Amniotic stem cell (primary cell): ENCODE measurements at places on chromosomes 2 and 18.

DNA sequence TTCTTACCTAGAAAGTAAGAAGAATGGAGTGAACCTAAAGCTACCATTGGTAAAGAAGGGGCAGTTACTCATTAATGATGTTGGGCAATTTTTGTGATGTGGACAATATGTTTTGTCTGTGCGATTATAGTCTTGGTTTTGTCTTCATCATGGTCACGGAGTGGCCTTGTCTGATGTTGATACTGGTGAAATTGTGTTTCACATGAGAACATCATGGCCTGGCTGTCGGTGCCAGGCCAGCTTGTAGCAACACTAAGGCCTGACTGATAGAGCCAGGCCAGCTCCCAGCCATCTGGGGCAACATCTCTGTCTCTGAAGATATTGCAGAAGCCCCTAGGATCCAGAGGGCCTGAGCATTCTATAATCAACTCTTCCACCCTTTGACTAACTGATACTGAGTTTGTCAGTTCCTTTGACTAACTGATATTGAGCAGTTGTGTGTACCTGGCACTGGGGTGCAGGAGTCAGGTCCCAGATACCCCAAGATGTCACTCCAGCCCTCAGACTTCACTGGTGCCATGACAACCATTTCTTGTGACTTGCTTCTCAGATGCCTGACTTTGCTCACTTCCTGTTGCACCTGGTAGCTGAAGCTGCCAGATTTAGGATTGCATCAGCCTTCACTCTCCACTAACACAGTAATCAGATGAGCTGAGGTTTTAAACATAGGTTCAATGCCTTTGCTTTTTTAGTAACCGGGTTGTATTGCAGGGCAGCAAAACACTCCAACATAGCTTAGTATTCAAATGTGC is 62.5 kb downstream of the RPIA start:
- DNase-seq, result no peak

- no peak for DNase-seq
These were observed 21.7 kb upstream of the SAG start for GRCh38 chr2:233285921-233286320.

DNA sequence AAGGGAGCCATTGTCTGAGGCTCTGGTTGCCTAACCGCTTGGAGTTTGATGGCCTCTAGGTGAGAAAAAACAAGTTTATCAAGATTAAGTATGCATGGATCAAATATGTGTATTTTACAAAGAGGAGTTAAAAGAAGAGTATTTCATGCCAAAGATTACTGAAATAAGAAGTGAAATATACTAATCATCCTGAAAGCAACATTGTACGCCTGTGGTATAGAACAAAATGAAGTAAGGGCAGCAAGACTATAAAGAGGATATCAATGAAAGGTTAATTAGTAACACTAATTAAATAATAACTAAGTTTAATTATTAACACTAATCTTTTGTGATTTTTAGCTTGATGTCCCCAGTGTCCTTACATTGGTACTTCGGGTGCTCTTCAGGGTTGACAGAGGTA is 276.7 kb downstream of the CALCRL start:
- no peak for DNase-seq

DNA sequence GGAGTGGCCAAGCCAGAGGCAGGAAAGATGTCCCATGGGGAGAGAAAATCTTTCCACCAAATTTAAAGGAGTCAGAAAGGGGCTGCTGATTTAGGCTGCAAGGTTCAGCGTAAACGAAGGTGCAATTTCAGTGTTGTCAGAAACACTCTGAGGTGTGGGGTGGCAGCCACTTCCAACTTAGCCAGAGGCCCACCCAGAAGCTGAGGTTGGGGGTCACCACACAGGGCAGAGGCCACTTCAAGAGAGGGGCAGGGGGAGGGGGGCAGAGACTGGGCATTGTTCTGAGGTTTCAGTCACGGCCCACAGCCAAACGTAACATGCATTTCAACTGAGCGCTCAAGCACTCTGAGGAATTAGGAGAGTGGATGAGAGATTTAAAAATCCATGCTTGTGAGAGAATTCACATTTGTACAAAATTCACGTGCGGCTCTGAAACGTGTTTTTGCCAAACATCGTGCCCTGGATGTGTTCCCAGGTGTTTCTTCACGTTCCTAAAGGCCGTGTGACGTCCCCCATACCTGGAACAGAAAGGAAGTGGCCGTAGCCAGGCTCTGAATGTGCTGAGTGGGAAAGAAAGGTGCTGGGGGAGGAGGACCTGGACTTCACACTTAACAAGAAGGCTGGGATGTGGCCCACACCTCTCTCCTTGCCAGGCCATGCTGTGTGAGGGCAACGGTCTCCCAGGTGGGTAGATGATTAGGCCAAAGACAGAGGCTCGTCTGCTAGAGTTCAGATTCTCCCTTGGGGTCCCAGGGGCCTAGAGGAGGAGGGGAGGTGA is 19.5 kb upstream of the BOK start:
- DNase-seq, result no peak

GRCh38 chr2:33784488-33784887 is 185.4 kb upstream of the FAM98A start:
- no peak for DNase-seq

DNA sequence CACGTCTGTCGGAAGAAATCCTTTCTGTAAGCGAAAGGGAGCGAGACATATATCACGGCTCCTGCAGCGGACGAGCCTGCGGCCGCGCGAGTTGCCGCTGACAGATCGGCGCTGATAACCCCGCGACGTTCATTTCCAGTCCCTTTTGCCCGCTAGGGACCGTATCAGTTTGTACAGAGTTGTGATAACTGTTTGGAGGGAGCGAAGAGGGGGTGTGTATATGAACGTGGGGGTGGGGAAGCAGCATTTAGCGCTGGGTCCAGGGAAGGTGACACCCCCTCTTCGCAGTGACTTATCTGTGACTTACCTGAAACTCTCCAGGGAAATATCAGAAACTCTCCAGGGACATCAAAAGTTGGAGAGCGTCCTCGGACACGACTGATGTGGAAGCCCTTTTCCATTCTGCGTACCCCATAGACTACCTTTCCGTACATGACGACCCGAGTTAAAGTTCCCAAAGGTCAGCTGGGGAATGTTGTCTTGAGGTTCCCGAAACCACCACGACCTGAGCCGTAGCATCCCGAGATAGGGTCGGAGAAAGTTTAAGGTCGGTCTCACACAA is 948 bp upstream of the GATA6 start:
- DNase-seq, result no peak

GRCh38 chr2:239220341-239220740 is 180.5 kb downstream of the HDAC4 start:
- no peak for DNase-seq

- DNase-seq, result peak; percentile 22
These were observed 102.4 kb downstream of the GALNT3 start for GRCh38 chr2:165691615-165692014.

DNA sequence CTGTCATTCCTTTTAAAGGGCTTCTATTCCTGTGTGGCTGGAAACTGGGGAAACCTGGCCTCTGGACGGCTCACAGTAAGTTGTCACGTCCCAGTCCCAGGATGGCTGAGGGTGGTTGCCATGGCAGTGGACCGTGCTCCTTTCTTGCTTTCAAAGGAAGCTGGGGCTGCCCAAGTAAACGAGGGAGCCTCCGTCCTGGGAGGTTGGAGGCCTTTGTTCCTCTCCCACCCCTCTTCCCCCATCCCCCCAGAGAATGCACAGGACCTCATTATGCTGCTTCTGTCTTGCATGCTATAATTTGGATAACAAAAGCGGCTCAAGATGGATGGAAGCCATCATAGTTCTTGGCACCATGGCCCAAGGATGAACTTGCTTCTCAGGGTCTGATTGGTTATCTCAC is 325.5 kb upstream of the HS6ST1 start:
- no peak for DNase-seq

DNA sequence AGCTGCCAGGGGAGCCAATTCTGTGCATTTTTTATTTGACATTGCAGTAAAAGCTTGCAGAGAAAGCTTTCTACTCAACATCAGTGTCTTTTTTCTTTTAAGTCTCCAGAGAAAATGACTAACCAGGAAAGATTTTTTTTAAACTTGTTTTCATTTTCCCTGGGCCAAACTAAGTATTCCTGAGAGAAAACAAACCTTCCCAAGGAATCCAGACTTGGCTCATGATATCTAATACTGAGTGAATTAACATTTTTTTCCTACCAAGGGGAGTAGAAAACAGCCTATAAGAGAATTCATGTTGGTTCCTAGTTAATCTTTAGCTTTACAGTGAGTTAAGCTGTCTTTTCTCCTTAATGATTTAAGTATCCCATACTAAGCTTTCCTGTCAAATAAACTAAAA is 46.7 kb downstream of the DAPL1 start:
- DNase-seq, result no peak

- DNase-seq, result no peak
These were observed 33.8 kb downstream of the LPIN2 start for GRCh38 chr18:2979129-2979528.

- no peak for DNase-seq
These were observed 78.4 kb upstream of the MC2R start for GRCh38 chr18:13993730-13994129.

DNA sequence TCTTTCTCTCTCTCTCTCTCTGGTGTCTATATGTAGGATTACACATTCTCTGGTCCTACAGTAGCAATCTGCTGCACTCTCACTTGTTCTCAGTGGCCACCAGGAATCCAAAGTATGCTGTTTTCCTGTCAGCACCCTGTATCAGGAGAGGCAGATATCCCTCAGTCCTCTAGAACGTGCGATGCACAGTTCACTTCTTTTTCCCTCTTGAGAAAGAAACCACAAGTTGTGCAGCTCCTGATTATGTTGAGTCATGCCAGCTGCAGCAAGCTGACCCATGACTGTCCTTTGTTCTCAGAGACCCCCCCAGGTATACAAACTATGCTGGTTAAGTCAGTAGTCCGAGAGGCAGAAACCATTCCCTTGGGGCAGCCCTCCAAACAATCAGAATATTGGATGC is 54.6 kb downstream of the LANCL1 start:
- DNase-seq, result no peak

DNA sequence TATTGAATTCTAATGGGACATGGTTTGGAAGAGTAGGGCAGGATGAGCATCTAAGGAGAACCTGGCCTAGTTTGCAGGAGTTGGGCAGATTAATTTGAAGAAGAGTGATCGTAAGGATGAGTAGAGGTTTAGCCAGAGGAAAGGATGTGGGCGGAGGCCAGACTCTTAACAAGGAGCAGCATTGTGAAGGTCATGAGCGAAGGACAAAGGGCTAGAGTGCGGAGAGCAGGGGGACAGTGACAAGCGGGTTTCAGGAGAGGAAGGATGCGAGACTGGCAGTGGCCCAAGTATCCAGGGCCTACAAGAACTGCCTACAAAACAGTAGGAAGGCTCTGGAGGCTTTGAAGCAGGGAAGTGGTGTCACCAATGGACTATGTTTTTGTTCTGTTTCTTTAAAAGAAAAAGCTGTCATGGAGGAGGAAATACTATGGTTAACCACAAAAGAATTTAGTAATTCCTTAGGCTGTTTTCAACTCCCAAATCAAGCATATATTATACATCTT is 20.1 kb downstream of the SLC66A3 start:
- peak; percentile 6 for DNase-seq

- peak; percentile 83 for DNase-seq
These were observed 47.6 kb downstream of the ALPK2 start for GRCh38 chr18:58581265-58581664.

GRCh38 chr2:167575276-167575675 is 672.1 kb downstream of the STK39 start:
- no peak for DNase-seq

DNA sequence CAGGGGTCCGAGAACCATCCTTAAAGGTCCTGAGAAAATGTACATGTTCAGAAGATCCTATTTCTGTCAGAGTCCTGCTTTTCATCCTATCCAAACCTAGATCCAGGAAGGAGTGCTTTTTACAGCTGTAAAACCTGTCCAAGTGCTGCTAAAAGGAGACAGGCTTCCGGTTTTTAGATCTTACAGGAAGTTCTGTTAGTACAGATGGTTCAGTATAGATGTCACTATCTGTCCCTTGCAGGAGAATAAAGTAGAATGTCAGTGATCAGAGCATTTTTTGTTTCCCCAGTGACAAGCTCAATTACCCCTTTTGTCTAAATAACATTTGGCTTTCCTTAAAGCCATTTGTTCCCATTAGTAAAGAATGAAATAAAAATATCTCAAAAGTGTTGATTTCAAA is 98.3 kb downstream of the NRP2 start:
- no peak for DNase-seq

- DNase-seq, result no peak
These were observed 82.1 kb downstream of the ETAA1 start for GRCh38 chr2:67479261-67479660.

DNA sequence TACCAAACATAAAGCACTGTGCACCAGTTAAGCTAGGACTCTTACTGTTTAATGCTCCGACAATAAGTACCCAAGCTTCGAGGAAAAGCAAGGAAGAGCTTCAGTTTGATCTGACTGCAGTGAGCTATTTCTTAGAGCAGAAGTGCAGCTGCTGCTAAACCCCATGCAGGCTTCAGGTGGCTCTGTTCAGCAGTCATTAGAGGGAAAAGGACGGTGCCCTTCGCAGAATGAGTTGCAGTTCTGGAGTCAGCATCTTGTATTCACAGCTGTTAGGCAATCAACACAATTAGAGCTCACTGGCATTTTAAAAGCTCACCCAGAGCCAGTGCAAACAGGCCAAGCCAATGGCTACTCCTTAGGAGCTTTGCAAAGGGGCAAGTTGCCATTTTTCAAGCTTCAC is 1.5 kb upstream of the CERKL start:
- no peak for DNase-seq

- no peak for DNase-seq
These were observed 16.7 kb downstream of the CTIF start for GRCh38 chr18:48555465-48555995.

- no peak for DNase-seq
These were observed 657 bp downstream of the ATP8B1 start for GRCh38 chr18:57802213-57803102.

DNA sequence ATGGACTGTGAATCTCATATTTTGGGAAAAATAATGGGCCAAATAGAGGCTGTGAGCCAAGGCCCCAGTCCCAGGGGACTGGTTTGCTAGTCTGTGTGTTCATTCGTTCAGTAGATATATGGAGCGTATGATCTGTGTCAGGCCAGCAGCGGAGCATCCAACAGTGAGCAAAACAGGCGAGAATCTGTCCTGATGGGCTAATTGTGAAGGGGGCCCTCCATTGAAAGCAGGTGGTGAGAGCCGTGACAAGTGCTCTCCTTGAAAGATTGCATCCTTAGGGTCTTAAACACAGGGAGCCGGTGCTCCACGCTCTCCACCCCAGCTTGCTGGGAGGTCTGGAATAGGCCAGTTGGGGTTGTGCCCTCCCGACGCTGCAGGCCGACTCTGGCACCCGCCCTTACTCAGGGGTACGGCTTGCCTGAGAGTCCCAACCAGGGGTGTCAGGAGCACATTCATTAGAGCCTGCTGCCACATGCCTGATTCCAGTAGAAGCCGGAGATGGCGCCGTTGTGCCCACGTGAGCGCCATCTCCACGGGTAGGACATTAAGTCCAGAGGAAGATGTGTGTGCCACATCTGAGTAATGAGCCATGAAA is 213.3 kb downstream of the SH3RF3 start:
- no peak for DNase-seq
